ENCODE measurements at places on chromosomes 1 and 21.
A peak's percentile ranks its signal among the peaks of the same experiment; 100 is the strongest.

DNA sequence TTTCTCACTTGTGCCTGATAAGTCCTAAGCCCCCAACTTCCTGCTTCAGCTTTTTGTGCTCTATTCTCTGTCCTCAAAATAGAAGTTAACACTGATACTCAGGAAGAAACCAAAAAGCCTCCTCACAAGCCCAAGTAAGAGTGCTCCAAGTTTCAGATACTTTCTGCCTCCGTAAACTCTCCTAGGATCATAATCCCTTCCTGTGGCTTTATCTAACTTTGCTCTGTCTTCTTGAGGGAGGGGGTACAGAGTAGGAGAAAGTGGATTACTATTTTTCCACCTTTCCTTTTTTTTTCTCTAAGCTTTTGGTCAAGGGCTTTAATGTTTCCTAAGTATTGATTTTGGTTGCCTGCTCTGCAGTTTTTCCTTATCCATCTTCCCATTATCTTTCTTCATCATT, 54.6 kb downstream of the DPH5 start:
- no peak for DNase-seq

GRCh38 chr1:210124736-210125135, 107.9 kb upstream of the SERTAD4 start:
- DNase-seq: no peak

DNA sequence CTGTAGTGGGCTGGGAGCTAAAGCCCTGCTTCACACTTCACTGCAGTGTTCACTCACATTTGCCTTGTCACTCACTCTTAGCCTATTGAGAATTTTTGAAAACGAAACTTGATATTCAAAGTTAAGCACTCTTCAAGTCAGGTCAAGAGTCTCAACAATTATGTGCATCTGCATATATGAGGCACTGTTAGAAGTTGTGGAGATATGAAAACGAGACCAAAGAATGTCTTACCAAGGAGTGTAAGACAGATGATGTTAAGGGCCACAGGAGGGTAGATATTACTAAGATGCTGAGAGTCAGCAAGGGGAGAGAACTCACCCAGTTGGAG, 64.7 kb upstream of the GJA8 start:
- DNase-seq: no peak

- DNase-seq: no peak
Measured at GRCh38 chr1:228366866-228367741, 39.5 kb downstream of the TRIM11 start.

DNA sequence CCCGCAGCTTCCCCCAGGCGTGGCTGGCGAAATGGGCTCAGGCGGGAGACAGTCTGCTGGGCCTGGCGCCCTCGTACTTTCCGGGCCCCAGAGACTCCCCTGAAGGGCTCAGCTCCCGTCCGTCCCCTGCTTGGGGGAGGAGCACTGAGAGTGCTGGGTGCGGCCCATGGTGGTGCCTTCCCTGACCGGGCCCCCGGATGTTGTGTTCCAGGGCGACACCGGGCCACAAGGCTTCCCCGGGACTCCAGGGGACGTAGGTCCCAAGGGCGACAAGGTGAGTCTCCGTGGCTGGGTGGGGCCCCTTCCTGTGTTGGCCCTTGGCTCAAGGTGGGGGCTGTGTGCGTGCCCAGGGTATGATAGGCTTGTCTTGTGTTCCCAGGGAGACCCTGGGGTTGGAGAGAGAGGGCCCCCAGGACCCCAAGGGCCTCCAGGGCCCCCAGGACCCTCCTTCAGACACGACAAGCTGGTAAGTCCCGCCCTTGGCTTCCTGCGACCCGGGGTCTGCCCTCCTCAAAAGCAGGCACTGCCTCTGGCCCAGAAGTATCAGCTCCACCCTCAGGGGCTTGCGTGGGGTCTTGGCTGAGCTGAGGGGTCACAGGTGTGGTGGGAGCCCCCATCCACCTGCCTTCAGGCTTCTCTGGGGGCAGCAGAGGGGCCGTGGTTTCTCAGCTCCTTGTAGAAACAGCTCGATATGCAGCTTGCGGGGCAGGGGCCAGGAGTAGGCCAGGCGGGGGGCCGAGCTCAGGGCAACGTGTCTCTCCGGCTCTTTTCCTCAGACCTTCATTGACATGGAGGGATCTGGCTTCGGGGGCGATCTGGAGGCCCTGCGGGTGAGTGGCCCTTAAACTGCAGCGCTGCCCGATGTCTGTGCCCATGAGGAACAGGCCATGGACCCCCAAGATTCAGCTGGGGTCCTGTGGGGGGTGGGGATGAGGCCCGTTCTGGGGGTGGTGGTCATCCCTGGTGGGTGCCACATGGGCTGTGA, 62.3 kb downstream of the SLC19A1 start:
- DNase-seq: no peak

GRCh38 chr1:149885339-149886120, 13.8 kb upstream of the BOLA1 start:
- DNase-seq: peak; percentile 73

DNA sequence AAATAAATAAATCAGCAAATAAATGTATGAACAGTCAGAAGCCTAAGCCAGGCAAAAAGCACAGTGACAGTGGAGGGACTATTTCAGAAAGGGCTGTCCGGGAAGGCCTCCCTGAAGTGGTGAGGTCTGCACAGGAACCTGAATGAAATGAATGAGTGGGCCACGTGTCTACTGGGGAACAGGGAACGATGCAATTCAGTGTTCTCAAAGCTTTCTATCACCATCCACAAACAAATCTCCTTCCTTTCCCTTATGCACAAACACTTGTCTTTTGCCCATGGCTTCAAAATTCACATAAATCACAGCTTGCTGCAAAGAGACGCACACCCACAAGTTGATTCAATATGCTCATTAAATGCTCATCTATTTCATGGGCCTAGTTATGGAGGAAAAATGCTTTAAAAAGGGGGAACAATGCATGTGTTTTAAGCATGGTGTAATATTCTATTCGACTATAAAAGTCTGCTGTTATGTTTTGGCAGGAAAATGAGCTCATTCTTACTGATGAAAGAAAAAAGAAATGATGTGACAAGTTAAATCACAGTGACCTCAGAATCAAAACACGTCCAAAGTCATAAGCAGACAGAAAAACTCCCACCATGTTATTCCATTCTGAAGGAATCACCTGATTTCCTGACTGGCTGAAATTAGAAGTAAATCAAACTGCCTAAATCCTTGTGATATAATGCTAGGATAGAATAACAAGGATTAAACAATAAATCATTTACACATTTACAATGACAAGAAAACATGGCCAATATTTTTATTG, 21.6 kb downstream of the URB1 start:
- DNase-seq: no peak

- DNase-seq: no peak
Measured at GRCh38 chr1:111192658-111193519, 7.6 kb downstream of the DENND2D start.

DNA sequence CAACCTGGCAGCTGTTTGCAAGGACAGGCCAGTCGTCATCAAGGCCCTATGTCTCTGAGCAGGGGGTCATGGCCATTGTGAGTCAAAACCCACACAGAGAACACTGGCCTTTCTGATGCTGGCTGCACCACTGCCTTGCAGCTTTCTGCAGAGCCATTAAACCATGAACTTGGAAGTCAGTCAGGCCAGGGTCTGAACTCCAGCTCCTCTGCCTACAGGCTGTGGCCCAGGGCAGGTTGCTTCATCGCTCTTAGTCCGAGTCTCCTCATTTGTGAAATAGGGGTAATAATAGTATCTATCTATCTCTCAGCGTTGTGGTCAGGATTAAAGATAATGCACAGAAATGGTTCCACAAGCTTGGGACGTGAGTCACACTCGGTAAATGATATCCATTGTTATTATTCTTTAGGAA, 35.8 kb upstream of the HIVEP3 start:
- DNase-seq: no peak

DNA sequence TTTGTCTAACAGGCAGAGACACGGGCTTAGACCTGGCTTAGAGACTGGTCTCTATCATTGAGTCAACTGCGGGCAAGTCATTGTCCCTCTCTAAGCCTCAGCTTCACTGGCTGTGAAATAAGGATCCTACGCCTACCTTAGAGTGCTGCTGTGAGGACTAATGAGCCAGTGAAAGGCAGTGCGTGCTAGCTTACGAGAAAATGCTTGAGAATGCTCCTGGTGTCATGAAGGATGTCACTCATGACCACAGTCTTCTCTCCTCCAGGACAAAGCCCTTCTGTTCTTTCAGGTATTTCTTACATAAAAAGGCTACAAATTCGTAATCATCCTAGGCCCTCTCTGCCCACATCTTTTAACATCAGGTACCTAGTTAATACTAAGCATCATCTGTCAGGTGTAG, 16.5 kb upstream of the A3GALT2 start:
- no peak for DNase-seq

DNA sequence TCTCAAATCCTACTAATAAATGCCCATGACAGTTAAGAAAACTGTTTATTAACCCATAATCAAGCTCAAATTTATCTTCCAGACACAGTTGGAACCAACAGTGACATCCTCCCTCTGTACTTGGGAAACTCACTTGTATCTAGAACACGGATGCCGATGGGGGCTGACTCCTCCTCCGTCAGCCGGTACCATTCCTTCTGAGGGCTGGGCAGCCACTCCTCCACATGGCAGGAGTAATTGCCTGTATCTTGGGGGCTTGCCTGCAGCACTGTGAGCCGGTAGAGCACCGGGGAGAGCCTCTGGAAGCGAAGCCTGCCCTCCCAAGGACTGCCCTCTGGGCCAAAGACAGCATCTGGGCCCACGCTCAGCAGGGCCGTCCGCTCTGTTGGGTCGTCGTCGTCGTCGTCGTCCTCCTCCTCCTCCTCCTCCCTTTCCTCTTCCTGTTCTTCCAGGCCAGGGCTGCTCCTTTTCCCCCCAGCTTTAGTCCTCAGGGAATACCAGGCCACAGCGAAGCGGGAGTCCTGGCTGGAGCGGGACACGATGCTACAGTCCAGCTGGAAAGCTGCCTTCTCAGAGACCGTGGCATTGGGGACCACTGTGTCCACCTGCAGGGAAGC, 8.5 kb upstream of the CD58 start:
- no peak for DNase-seq

DNA sequence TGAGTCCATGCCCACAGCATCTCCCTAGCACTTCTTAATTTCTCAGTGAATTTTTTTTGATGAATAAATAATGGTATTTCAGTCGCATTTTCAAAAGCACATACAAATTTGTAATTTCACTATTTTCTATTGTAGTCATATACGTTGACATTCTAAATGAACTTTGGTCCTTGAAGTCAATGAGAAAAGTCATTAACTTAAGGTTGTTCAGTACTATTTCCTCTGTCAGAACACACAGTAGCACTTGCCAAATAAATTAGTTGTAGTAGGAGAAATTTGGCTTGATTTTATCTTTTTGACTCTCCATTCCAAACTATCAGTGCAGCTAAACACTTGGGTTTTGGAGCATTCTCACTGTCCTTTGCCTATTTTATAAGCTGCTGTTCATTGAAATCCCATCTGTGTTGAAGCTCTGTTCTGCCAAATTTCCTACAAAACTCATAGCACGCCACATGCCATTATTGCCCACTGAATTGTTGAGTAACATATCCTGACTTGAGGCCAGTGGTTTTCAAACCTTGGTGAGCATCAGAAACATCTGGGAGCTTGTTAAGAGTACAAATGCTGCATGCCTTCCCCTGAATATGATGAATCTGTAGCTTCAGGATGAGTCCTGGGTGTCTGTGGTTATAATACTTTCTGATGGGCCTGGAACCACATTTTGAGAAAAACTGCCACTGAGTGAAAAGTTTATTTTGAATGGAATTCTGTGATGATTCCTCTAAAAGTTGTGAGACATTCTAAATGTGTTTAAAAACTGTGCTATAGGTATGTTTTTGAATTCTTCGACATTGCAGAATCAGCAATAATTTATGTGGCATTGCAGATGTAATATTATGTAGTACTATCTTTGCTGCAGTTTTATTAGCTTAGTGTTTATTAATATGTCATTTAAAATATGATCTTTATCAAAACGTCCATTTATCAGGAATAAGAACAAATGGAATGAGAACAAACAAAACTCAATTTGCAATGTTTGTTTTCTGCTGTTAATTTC, 78.9 kb downstream of the DNM3 start:
- DNase-seq: no peak

DNA sequence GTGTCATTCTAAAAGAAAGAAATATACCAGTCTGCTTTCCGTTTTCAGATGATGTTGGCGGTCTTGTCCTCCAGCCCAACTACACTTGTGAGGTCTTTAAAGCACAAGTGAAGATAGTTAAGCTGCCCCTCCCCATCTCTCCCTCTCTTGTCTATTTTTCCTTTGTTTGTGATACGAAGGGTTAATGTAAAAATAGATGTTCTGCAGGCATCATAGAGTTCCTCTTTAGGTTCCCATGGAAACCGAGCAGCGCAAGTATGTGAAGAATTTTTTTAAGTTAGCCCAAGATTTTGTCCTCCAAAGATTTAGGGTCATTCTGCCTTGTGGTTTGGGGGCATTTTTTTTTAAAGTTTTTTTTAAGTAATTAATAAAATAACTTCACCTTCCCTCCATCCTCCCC, 232.4 kb upstream of the AJAP1 start:
- no peak for DNase-seq

DNA sequence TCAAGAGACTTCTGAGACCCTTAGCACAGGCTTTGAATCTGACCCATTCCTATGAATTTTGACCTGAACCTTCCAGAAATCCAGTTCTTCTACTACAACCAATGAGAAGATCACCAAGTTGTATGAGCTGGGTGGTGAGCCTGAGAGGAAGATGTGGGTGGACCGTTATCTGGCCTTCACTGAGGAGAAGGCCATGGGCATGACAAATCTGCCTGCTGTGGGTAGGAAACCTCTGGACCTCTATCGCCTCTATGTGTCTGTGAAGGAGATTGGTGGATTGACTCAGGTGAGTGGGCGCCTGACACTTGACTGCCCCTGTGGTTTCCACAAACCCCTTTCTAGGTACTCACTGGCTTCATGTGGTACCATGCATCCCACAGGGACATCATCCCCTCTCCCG, 20.0 kb upstream of the PIGV start:
- DNase-seq: no peak

- no peak for DNase-seq
Measured at GRCh38 chr1:83693427-83694126, 305.4 kb downstream of the TTLL7 start.

DNA sequence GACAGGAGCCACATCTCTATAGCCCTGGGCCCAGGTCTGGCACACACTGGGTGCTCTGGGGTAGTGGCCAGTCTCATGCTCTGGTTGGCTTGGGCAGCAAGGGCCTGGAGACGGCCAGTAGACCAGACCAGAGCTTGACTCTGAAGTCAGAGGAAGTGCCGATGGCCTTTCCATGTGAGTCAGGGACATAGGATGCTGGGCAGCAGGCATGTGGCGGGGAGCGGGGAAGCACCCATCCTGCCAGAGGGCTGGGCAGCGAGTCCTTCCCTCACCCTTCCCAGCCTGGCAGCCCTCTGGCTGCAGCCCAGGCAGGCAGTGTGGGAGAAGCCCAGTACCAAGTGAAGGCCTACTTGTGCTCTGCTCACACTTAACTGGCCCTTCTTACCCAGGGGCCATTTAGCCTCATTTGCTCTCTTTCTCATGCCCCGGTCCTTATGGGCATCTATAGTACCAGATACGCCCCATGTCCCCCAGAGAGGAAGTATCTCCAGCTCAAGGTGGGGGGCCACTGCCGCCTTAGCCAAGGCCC, 3.3 kb downstream of the GPR153 start:
- DNase-seq: no peak

- DNase-seq: no peak
Measured at GRCh38 chr1:167197692-167198091, 23.0 kb upstream of the POU2F1 start.

All from Kasumi-1 (cell line).